Naive B cell (primary cell): ENCODE measurements at places on chromosomes 3 and 15.

GRCh38 chr3:127790882-127791183, 31.5 kb downstream of the MGLL start:
- no peak for DNase-seq

- DNase-seq, result no peak
These were observed 29.4 kb downstream of the FHIT start for GRCh38 chr3:61221759-61222362.

DNA sequence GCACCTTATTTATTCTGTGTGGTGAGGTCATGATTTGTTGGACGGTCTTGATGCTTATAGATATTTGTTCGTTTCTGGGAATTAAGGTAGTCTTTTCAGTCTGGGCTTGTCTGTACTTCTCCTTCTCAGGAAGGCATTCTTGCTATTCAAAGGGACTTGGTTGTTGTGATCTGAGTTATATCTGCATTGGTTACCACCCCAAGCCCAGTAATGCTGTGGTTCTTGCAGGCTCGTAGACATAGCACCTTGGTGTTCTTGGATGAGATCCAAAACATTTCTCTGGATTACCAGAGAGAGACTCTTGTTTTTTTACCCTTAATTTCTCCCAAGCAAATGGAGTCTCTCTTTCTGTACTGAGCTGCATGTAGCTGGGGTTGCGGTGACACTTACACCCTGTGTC, 128.0 kb upstream of the CBLB start:
- no peak for DNase-seq

- DNase-seq, result no peak
These were observed 526.3 kb downstream of the OTOL1 start for GRCh38 chr3:162022911-162023310.

GRCh38 chr3:184637705-184638104, 74.2 kb downstream of the MAGEF1 start:
- no peak for DNase-seq

DNA sequence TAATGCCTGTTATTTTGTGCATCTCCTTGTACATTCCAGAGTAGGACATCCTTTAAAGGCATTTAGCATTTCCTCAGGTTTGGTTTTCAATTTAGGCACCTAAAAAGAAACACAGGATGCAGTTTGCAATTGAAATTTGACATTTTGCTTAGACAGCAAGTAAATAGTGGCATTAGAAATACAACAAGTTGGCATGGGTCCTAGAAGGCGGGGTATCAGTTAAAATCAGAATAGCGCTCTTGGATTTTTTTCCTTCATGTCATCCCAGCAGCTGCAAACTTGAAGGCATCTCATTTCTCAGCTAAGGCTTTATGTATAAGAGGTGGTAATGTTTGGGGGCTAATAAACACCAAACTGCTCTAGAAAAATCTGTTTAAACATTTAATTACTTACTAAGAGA, 47.5 kb upstream of the SKOR1 start:
- DNase-seq, result no peak

GRCh38 chr3:150074697-150075416, 104.2 kb upstream of the PFN2 start:
- no peak for DNase-seq

DNA sequence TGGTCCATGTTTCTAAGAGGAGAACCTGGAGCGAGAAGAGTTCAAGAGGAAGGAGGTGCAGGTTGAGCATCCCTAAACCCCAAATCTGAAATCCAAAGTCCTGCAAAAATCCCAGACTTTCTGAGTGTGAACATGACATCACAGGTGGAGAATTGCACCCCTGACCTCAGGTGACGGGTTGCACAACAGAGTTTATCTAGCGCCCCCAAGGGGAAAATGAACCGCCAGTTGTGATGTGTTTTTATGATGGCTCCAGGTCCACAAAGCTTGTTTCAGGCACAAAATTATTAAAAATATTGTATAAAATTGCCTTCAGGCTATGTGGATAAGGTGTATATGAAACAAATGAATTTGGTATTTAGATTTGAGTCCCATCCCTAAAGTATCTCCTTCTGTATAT, 420.0 kb downstream of the GABRB3 start:
- no peak for DNase-seq

- no peak for DNase-seq
These were observed 409.4 kb upstream of the PPP2R3A start for GRCh38 chr3:135556174-135556573.

GRCh38 chr3:126487151-126487771, 11.6 kb upstream of the ZXDC start:
- no peak for DNase-seq

- no peak for DNase-seq
These were observed 28.5 kb downstream of the GREM1 start for GRCh38 chr15:32746116-32746857.

- DNase-seq, result no peak
These were observed 1.6 kb downstream of the SPATA16 start for GRCh38 chr3:173139420-173139819.

GRCh38 chr3:128152419-128153155, 694 bp upstream of the EEFSEC start:
- DNase-seq, result no peak

GRCh38 chr3:53819163-53819868, 26.9 kb downstream of the CHDH start:
- no peak for DNase-seq

GRCh38 chr3:123708531-123708930, 123.7 kb upstream of the HACD2 start:
- no peak for DNase-seq

DNA sequence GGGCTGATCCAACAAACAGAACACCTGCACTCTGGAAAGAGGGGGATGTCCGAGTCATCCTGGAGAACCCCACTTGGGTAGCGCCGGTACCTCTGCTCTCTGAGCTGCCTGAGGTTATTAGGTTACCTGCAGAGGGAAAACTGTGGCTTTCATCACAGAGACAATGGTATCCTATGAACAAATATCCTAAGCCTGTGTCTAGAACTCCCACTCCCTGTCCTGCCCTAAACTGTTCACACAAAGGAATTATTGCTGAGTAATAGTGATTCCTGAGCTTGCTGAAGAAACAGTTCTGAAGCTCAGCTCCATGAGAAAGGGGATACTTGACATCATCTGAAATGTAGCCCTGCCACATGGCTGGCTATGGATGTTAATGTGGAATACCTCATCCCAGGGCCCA, 31.9 kb upstream of the WNT5A start:
- no peak for DNase-seq

DNA sequence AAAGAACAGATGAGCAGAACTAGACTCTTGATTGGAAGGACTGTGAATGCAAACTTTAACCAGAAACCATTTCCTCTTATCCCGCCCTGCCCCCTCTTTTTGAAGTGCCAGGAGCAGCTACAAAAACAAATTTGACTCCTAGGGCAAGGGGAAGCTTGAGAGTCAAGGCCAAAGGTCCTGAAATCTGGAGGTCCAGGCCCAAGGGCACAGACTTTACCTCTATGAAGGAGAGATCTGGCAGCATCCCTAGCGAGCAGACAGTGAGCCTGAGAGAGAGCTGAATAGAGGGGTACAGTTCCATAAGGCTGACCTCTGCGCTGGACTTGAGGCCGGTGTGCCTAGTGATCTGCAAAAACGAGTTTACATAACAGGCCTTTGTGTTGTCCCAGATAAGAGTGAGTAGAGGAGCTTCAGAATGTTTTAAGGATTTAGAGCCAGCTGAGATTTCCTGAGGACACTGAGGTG, 5.1 kb downstream of the RAB43 start:
- no peak for DNase-seq

GRCh38 chr3:36933540-36934296, 11.1 kb downstream of the TRANK1 start:
- no peak for DNase-seq

- DNase-seq, result no peak
These were observed 243.2 kb downstream of the ROBO2 start for GRCh38 chr3:77283108-77283507.

DNA sequence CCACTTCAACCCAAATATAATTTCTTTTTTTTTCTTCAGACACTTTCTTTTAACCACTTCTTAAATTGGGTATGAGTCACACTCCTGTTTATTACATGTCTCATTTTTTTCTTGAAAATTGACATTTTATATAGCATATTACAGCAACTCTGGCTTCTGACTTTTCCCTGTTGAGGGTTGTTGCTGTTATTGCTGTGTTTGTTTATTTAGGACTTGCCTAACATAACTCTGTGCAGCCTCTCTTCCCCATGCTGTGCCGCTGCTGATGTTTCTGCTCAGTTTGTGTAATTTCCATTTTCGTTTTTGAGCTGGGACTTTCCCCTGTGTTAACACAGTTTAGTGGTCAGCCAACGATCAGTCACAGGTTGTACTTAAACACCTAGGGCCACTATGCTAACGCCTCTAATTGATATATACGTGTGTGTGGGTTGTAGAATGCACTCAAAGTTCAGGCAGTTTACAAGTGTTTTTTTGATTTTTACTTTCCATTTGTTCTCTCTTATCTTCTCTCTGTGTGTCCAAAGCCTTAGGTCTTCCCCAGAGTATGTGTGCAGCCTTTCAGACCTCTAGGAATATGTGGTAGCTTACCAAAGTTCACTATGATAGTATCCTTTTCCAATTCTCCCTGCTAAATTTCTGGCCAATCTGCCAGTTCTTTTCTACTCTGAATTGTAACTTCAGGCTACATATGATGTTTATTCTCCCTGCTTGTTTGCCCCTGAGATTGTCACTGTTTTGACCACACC, 337.2 kb downstream of the ZBTB20 start:
- no peak for DNase-seq

- DNase-seq, result no peak
These were observed 1.8 kb upstream of the NAALADL2 start for GRCh38 chr3:174857301-174857700.

DNA sequence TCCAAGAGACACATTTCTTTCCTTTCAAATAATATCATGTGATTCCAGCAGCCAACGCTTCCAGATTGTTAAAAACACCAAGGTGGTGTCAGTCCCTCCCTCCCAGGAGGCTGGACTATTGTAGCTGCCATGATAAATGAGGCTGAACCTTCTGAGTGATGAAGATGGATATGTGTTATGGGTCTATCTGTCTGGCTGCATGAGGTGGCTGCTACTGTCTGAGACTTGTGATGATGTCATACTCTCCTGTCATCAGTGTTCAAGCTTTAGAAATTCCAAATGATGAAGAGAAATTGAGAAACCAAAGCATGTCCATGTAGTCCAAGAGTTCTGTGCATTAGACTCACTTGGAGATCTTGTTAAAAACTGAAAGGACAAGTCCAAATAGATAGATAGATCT, 683.0 kb downstream of the NTRK3 start:
- DNase-seq, result no peak

GRCh38 chr3:187291001-187291511, 481 bp downstream of the MASP1 start:
- no peak for DNase-seq

GRCh38 chr15:32677238-32677750, 35.8 kb downstream of the SCG5 start:
- no peak for DNase-seq

DNA sequence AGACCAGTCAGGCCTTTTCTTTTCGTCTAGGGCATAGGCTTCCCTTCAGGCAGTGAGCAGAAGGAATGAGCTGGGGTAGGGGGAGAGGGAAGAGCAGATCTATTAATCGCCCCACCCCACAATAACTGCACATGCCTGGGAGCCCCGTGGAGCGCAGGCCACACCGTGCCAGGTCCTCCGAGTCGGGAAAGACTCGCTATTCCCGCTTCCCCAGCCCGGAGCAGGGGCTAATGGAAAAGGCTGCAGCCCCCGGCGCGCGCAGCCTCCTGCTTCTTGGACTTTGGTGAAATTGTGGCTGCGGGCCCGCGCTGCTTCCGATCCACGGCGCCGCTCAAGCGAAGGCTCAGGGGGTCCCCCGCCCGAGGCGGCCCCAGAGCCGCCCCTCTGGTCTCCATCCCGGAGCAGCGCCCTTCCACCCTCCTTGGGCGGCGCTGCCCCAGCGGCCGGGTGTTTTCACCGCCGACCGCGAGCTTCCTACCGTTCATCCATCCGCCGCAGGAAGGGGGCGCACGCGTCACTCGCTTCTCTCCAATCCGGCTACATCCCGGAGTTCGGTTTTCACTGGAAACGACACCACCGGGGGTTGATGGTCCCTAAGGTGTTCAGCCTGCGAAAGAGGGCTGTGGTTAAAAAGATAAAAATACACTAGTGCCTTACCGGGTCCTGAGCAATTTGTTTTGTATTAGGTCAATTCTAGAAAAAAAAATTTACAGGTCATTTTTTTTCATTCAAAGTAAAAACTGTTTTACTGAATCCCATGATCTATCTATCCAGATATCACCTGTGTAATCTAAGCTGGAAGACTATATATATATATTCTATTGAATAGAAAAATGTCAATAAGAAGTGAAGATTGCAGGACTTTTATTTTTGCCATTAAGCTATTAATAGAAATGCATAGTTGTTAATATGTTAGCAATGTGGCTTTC, 4.4 kb upstream of the SYNM start:
- DNase-seq, result no peak

DNA sequence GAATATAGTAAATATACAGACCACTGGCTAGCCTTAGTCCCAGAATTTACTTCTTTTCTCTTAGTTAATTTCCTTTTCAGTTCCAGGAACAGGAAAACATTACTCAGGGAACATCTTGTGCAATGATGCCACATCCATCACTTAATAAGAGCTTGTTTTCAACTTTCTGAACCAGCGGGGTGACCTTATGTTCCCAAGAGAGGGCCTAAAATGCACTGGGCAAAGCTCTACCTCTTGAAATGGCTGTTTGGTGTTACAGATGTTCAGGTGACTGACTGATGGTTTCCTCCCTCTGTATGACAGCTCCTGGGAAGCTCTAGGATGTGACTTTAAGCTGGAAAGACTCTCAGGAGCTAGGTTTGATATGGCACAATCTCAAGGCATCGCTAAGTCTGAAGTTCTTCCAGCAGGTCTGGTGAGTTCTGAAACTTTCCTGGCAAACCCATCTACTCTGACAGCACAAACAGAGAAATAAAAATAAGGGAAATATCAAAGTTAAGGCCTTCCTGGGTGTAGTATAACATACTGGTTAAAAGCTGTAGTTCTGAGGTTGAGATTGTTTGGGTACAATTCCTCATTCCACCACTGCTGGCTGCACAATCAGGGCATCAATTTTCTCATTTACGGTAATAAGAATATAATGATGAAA, 98.6 kb downstream of the ZIC1 start:
- no peak for DNase-seq
